ENCODE measurements at places on chromosomes 6 and 20. TPM values are rescaled to one million over a fixed set of nuclear protein-coding genes. Genes with fewer than 3 reads are reported as not detected.

Gene HSPA12B
- not detected for polyA plus RNA-seq

Gene WFDC5
- polyA plus RNA-seq, result not detected

Gene OOEP
- polyA plus RNA-seq, result not detected

Gene BHLHE23
- polyA plus RNA-seq, result not detected

Gene GSTA5
- polyA plus RNA-seq, result not detected

Gene MATN4
- not detected for polyA plus RNA-seq

Gene ALDH8A1
- polyA plus RNA-seq, result 6.9 TPM

Gene AURKA
- 4.7 TPM for polyA plus RNA-seq

Gene GSTA2
- not detected for polyA plus RNA-seq

Gene SPATA25
- 5.1 TPM for polyA plus RNA-seq

Gene MYB
- polyA plus RNA-seq, result 2.9 TPM

Gene C20orf204
- polyA plus RNA-seq, result 6.0 TPM

Gene SIRPD
- not detected for polyA plus RNA-seq

Gene RAET1G
- polyA plus RNA-seq, result not detected

Gene SH3BGRL2
- polyA plus RNA-seq, result 22.7 TPM

Gene C4B
- polyA plus RNA-seq, result 4.4 TPM

Gene PPP1R14C
- polyA plus RNA-seq, result 14.0 TPM

Gene VSX1
- not detected for polyA plus RNA-seq

Gene PRDM13
- not detected for polyA plus RNA-seq

Gene SYCP2
- polyA plus RNA-seq, result 1.4 TPM

Gene GGT7
- 45.4 TPM for polyA plus RNA-seq
